ENCODE measurements at places on chromosomes 6 and 20. TPM values are rescaled to one million over a fixed set of nuclear protein-coding genes. Genes with fewer than 3 reads are reported as not detected.

- H3K27ac ChIP-seq: no peak overlapping the region
- H3K4me1 ChIP-seq: peaks cover 21% of the 10 kb centered on the region
- no peak overlapping the region for H3K4me3 ChIP-seq
- H3K27me3 ChIP-seq: no peaks in the 10 kb centered on the region
Observed at GRCh38 chr6:129130106-129130505, 247.2 kb downstream of the LAMA2 start.

- H3K4me3 ChIP-seq: no peak overlapping the region
- H3K27ac ChIP-seq: no peak overlapping the region
- H3K27me3 ChIP-seq: peaks cover 6% of the 10 kb centered on the region
- peaks cover 24% of the 10 kb centered on the region for H3K4me1 ChIP-seq
- no peak for DNase-seq
Observed at GRCh38 chr6:109295109-109295773, 87.0 kb downstream of the CD164 start.

GRCh38 chr6:11140056-11140455 is 28.5 kb upstream of the ERVFRD-1 start:
- peaks cover 9% of the 10 kb centered on the region for H3K36me3 ChIP-seq
- H3K4me3 ChIP-seq: no peak overlapping the region
- no peaks in the 10 kb centered on the region for H3K27me3 ChIP-seq
- no peak overlapping the region for H3K27ac ChIP-seq
- DNase-seq: no peak
- peaks cover 19% of the 10 kb centered on the region for H3K4me1 ChIP-seq

- H3K27ac ChIP-seq: no peak overlapping the region
- H3K36me3 ChIP-seq: no peaks in the 10 kb centered on the region
- H3K4me3 ChIP-seq: no peak overlapping the region
- DNase-seq: no peak
- peaks cover 22% of the 10 kb centered on the region for H3K27me3 ChIP-seq
Observed at GRCh38 chr20:1631309-1632151, 11.7 kb upstream of the SIRPB1 start.

- no peak overlapping the region for H3K4me3 ChIP-seq
- no peak overlapping the region for H3K27ac ChIP-seq
- no peaks in the 10 kb centered on the region for H3K27me3 ChIP-seq
- no peaks in the 10 kb centered on the region for H3K4me1 ChIP-seq
- DNase-seq: no peak
Observed at GRCh38 chr20:10347086-10347880, 86.7 kb downstream of the MKKS start.

DNA sequence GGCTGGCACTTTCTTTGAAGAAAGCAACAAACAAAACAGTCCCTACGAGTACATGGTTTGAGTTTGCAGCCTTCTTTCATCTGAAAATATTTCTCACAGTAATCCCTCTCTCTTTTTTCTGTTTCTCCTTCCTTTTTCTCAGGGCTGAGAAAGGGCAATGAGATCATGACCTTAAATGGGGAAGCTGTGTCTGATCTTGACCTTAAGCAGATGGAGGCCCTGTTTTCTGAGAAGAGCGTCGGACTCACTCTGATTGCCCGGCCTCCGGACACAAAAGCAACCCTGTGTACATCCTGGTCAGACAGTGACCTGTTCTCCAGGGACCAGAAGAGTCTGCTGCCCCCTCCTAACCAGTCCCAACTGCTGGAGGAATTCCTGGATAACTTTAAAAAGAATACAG is 80.7 kb upstream of the CLDN20 start:
- H3K36me3 ChIP-seq: peaks cover 4% of the 10 kb centered on the region
- peaks cover 54% of the 10 kb centered on the region for H3K4me1 ChIP-seq
- H3K27me3 ChIP-seq: no peaks in the 10 kb centered on the region
- H3K4me3 ChIP-seq: peak overlapping the region; percentile 78
- H3K27ac ChIP-seq: peak overlapping the region; percentile 30

GRCh38 chr6:41426438-41426851 is 91.0 kb downstream of the NCR2 start:
- no peak overlapping the region for H3K27ac ChIP-seq
- DNase-seq: no peak
- peaks cover 53% of the 10 kb centered on the region for H3K27me3 ChIP-seq
- no peaks in the 10 kb centered on the region for H3K36me3 ChIP-seq
- H3K4me1 ChIP-seq: peaks cover 15% of the 10 kb centered on the region

GRCh38 chr6:132153221-132153898 is 202.2 kb upstream of the CCN2 start:
- no peaks in the 10 kb centered on the region for H3K27me3 ChIP-seq
- H3K4me3 ChIP-seq: no peak overlapping the region
- H3K36me3 ChIP-seq: no peaks in the 10 kb centered on the region

GRCh38 chr6:34534146-34534545 is 22.0 kb downstream of the SPDEF start:
- no peaks in the 10 kb centered on the region for H3K4me1 ChIP-seq
- no peak for DNase-seq
- no peaks in the 10 kb centered on the region for H3K36me3 ChIP-seq
- no peak overlapping the region for H3K27ac ChIP-seq

DNA sequence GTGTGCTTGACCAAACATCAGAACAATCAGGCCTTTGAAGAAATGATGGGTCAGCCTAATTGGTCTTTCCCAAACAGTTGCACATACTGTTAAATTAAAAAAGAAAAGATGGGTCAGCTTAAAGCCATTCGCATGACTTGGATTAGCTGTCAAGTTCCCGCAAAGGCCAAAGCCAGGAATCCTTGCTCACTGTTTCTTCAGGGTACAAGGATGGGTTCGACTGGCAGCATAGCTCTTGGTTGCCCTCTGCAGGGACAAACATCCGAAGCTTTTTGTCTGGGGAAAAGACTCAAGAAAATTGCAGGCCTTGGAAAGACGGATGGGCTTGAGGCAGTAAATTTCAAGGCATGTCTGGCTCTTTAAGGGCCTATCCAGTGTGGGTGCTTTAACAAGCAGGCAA is 168.0 kb downstream of the HDGFL1 start:
- H3K4me1 ChIP-seq: peaks cover 28% of the 10 kb centered on the region
- H3K27ac ChIP-seq: no peak overlapping the region
- no peaks in the 10 kb centered on the region for H3K27me3 ChIP-seq

GRCh38 chr20:2838170-2838797 is 2.2 kb downstream of the PCED1A start:
- peaks cover 13% of the 10 kb centered on the region for H3K4me1 ChIP-seq
- H3K36me3 ChIP-seq: peaks cover 27% of the 10 kb centered on the region
- H3K27me3 ChIP-seq: no peaks in the 10 kb centered on the region
- no peak overlapping the region for H3K27ac ChIP-seq

DNA sequence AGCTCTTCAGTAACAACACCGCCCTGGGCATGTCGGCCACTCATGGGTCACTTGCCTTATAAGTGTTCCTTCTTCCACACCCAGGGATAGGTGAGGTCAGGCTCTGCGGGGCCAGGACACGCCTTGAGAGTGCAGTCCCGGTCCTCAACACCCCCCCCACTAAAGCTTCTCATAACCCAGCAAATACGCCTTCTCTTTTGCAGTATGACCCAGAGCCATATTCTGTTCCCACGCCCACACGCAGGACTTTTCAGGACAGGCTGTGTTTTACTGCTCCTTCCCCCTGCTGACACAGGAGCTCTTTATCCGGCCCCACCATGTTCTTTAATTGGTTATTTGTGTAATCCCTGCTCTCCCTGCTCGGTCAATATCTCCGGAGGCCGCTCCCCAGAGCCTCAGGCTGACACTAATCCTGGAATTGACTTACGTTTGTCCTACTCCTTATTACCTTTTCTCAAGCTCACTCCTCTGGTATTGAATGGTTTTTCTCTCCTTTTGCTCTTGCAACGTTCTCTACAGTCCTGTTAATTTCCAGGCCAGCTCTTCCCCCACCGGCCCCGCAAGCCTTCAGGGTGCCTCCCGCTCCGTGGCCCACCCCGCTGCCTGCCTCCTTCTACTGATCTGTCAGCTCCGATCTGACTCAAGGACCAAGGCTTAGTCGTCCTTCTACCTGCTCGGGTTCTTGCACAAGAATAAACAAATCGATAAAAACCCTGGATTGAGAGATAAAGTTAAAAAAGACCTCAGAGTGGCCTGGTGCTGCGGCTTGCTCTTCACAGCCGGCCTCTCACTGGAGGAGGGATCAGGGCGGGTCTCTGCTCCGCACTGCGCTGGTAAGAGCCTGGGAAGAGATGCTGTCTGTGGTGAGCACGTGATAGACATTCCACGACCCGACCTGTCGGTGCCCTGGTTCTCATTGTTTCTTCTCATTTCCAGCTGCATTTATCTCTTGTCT is 357.5 kb downstream of the ZFAND3 start:
- peak overlapping the region; percentile 5 for H3K4me3 ChIP-seq
- no peak for DNase-seq
- H3K27me3 ChIP-seq: no peaks in the 10 kb centered on the region
- H3K36me3 ChIP-seq: peaks cover 2% of the 10 kb centered on the region
- no peak overlapping the region for H3K27ac ChIP-seq

GRCh38 chr6:81265106-81265505 is 487.4 kb downstream of the TENT5A start:
- no peaks in the 10 kb centered on the region for H3K36me3 ChIP-seq
- H3K4me3 ChIP-seq: no peak overlapping the region
- H3K4me1 ChIP-seq: no peaks in the 10 kb centered on the region
- no peak for DNase-seq
- peaks cover 3% of the 10 kb centered on the region for H3K27me3 ChIP-seq

GRCh38 chr6:12331474-12331873 is 41.3 kb downstream of the EDN1 start:
- H3K4me3 ChIP-seq: no peak overlapping the region
- H3K27me3 ChIP-seq: no peaks in the 10 kb centered on the region
- DNase-seq: no peak
- H3K27ac ChIP-seq: no peak overlapping the region

DNA sequence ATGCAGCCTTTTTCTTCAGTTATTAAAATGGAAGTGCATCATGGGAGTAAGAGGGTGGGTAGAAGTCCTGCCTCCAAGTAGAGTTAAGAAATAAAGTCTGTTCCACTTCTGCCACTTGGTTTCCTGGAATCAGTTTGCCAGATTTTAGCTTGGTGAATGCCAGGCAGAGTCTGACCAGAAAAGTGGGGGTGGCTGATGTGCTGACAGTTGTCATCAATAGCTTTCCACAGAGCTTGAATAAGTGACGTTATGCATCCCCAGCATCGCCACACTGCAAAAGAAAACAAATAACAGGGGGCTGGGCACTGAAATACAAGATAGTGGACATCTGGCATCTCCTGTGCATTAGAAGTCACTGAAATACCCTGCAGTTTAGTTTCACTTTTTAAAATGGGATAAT is 30.8 kb upstream of the CEP162 start:
- H3K27me3 ChIP-seq: no peaks in the 10 kb centered on the region
- no peak overlapping the region for H3K27ac ChIP-seq
- no peak for DNase-seq
- H3K4me1 ChIP-seq: no peaks in the 10 kb centered on the region

DNA sequence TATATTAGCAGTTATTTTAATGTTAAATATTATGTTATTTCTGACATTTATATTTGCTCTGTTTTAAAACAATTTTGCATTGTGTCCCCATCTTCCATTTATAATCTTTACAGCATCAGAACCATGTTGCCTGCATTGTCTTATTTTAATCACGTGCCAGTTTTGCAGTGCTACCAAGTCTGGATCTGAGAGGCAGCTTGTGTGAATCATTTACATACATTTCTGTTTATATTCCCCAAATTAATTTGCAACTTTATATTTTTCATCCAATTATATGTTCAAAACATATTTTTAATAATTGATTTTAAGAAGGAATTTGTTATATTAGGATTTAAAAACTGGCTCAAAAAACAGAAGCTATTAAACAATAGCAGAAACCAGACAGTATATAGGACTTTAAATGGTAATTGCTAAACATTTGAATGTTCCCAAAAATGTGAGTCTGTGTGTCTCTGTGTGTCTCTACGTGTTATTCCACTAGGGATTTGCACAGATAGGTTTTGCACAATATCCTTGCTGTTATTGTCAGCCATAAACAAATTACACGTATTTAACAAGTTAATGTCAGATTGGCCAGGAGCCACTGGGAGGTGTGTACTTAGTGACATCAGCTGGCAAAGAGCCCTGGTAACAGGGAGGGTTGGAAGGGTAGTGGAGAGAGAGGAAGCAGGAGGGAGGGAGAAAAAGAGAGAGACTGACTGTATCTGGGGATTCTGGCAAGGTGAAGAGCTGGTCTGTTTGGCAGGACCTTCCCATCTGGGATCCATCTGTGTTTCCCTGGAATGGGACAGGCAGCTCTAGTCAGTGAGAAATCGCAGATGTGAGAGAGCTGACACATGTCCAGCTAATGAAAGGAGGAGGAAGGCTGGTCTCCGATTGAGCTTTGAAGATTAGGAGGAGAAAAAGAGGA is 72.1 kb downstream of the CBFA2T2 start:
- H3K4me1 ChIP-seq: peaks cover 16% of the 10 kb centered on the region
- H3K27ac ChIP-seq: peak overlapping the region; percentile 94
- H3K27me3 ChIP-seq: no peaks in the 10 kb centered on the region
- peak overlapping the region; percentile 57 for H3K4me3 ChIP-seq

DNA sequence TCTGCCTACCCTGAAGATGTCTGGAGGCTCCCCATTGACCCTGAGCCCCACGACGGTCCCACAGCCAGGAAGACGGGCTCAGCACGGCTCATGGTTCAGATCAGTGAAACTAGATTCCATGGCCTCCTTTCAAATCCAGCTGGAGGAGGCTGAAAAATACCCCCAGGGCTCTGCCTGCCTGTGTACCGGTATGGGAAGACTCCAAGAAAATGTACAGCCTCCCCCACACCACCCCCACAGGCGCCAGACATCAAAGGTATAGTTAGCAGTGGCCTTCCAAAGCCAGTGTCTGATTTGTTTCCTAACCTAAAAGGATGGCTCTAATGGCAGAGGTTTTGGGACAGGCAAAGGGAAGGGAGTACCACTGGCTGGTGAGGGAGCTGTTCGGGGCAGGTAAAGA is 86.2 kb upstream of the SNAP25 start:
- H3K27ac ChIP-seq: no peak overlapping the region
- H3K4me3 ChIP-seq: no peak overlapping the region
- H3K36me3 ChIP-seq: no peaks in the 10 kb centered on the region
- peaks cover 13% of the 10 kb centered on the region for H3K4me1 ChIP-seq
- no peaks in the 10 kb centered on the region for H3K27me3 ChIP-seq

- H3K27me3 ChIP-seq: peaks cover 24% of the 10 kb centered on the region
- no peak overlapping the region for H3K27ac ChIP-seq
- DNase-seq: no peak
- H3K36me3 ChIP-seq: peaks cover 9% of the 10 kb centered on the region
- no peaks in the 10 kb centered on the region for H3K4me1 ChIP-seq
Observed at GRCh38 chr20:42007251-42007650, 389.1 kb upstream of the CHD6 start.

- H3K36me3 ChIP-seq: peaks cover 14% of the 10 kb centered on the region
- peaks cover 48% of the 10 kb centered on the region for H3K4me1 ChIP-seq
- H3K27me3 ChIP-seq: no peaks in the 10 kb centered on the region
- H3K27ac ChIP-seq: no peak overlapping the region
- DNase-seq: no peak
Observed at GRCh38 chr6:138533667-138534066, 34.4 kb upstream of the NHSL1 start.

UBD gene
- not detected for total RNA-seq

INSM1 gene
- 22.6 TPM for total RNA-seq

BTN1A1 gene
- total RNA-seq: not detected

PRSS35 gene
- 3.9 TPM for total RNA-seq

ANGPT4 gene
- 0.07 TPM for total RNA-seq

FOXF2 gene
- not detected for total RNA-seq

APCDD1L gene
- not detected for total RNA-seq

Data from neural crest cell (in vitro differentiated cells).